ENCODE measurements at places on chromosomes 13 and 19.

- DNase-seq = no peak
These were observed at the start of gene YJEFN3 for GRCh38 chr19:19528721-19529490. Gene YJEFN3, plus strand, starts transcription at chr19:19528911. Its CDS starts 22 bp downstream, at chr19:19528933.

DNA sequence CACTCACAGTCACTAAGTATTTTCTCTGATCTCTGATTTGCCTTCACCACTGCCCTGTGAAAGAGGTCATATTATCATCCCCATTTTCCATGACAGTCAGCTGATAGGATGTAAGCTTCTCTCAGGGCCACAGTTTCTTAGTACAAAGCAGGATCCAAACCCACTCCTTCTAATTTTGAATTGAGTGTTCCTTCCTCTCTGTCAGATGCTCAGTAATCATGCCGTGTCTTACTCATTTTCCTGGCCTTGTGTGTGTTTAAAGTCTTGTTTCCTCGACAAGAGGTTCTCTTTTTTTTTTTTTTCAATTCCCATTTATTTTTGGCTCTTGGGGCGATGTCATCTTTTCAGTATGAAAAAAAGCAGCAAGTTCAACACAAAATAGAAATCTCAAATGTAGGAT lies 72.3 kb downstream of the NAA16 start:
- no peak for DNase-seq

- DNase-seq = no peak
These were observed 12.3 kb upstream of the ARL11 start for GRCh38 chr13:49615836-49616675.

- no peak for DNase-seq
These were observed 147.9 kb downstream of the PAN3 start for GRCh38 chr13:28286263-28286662.

- no peak for DNase-seq
These were observed 13.4 kb downstream of the ITGBL1 start for GRCh38 chr13:101465877-101466276.

DNA sequence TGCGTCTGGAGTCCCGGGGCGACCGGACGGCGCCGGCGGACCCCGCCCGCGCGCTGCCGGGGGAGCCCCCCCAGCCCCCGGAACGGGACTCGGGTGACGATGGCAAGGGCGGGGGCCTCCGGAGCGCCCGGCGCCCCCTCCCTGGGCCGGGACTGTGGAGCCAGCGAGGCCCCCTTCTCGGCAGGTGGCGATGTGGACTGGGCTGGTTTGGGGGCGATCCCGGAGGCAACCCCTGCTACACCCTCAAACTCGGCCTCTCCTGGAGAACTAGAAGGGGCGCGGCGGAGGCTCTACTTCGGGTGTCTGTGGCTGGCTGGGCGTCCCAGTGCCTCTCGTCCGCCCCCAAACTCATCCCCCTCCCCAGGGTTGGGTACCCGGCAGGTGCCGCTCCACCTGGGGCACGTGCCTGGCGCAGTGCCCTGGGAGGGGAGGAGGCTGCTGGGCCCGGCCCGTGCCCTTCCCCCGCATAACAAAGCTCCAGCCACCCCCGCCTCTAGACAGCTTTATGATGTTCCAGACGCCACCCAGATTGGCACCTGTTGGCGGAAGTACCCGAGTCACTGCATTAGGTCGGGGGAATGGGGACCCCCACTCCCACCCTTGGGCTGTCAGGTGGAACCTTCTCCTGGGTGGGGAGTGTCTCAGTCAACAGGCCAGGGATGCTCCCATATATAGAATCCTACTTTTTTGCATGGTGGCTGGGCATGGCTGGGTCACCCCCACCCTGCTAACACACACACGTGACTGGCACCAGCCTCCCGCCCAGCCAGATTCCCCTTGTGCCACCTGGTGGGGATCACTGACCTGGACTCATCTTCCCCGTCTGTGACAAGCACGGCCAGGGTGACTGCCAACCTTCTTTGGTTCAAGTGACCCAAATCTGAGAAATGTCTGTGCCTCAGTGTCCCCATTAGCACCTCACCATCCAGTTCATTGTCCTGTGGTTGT lies 722 bp downstream of the PKN1 start:
- DNase-seq = no peak

- DNase-seq = no peak
These were observed 145.1 kb upstream of the ZNF536 start for GRCh38 chr19:30227012-30227621.

DNA sequence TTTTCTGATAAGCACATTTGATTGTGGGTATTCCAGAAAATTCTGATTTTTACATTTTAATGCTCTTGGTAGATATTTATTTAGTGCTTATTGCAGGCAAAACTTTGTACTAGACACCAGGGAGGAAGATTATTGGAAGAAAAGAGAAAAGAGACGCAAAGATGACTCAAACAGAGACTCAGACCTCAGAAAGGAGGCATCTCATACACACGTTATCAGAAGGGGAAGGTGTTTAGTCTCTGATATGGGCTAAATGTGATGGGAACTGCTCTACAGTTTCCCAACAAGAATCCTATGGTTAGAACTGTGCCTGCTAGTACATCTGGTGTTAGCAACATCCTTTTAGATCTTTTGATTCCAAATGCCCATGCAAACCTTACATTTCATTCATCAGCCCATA lies 245.6 kb downstream of the KLF5 start:
- DNase-seq = no peak

DNA sequence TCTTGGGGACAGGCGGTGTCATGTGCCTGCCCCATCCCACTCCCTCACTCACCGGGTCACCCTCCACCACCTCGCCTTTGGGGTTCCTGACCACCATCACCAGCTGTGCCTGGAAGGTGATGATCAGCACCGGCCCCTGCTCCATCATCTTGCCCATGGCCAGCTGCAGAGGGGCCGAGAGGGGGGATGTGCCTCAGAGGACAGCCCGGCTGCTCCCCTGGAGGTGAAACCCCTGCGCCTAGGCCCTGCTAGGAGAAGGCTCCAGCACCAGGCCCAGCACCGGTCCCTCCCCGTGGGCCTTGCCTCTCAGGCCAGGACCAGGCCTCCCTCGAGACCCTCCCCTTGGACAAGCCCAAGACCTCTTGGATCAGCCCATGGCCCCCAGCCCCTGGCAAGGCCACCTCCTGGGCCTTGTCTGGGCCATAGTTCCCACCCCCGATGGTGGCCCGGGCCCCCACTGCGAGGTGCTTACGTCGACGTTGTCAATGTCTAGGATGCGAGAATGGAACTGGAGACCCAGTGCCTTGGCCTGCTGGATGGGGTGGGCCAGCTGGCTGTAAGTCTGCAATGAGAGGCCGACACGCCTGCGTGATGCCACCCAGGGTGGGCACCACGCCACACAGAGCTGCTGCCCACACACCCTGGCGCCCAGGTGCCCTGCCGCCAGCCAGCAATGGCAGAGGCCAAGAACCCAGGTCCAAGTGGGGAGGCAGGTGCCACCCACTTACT lies 1.8 kb upstream of the CTXN1 start:
- no peak for DNase-seq

DNA sequence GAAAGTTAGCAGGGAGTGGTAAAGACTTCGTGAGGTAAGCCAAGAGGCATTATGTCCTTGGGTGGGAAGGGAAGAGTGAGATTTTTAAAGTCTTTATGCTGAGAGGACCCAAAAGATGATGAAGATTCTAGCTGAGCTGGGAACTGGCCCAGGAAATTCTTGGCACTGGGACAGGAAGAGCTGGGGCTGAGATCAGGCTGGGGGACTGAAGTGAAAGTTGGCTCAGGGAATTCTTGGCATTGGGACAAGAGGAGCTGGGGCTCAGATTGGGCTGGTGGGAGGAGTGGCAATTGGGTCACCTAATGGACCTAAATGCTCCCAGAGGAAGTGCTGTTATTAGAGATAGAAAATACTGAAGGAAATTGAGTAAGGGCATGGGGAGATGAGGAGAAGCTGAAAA lies 8.8 kb downstream of the SCEL start:
- no peak for DNase-seq

DNA sequence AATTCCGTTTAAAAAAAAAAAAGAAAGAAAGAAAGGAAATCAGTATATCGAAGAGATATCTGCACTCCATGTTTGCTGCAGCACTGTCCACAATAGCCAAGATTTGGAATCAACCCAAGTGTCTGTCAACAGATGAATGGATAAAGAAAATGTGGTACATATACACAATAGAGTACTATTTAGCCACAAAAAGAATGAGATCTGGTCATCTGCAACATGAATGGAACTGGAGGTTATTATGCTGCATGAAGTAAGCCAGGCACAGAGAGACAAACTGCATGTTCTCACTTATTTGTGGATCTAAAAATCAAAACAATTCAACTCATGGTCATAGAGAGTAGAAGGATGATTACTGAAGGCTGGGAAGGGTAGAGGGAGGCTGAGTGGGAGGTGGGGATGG lies 16.3 kb downstream of the ZNF565 start:
- no peak for DNase-seq

GRCh38 chr13:66014771-66015170 lies 1215.4 kb downstream of the PCDH9 start:
- DNase-seq = no peak

- DNase-seq = no peak
These were observed 67.2 kb upstream of the FNDC3A start for GRCh38 chr13:48908381-48909055.

GRCh38 chr19:46732966-46733689 lies 12.7 kb upstream of the FKRP start:
- DNase-seq = no peak

- no peak for DNase-seq
These were observed 11.4 kb downstream of the ALOX5AP start for GRCh38 chr13:30746791-30747190.

- peak; percentile 33 for DNase-seq
These were observed 228.2 kb downstream of the PCDH20 start for GRCh38 chr13:61187471-61187870.

DNA sequence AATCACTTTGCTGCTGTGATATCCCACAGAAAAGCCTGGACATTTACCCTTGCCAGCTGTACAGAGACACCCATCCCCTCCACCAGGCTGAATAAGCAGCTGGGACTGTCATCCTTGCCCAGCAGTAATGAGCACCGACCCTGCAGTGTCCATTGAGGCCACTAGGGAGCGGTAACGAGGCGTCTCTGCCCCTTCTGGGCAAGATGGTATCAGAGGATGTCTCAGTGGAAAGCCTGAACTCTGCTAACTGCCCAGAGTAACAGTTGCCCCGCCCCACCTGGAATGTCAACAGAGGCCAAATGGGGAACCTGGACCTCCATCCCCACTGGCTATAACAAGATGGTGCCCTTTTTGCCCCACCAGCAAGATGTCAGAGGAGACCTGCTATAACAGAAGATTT lies 22.8 kb upstream of the CEACAM20 start:
- no peak for DNase-seq

- no peak for DNase-seq
These were observed 802 bp downstream of the BCAM start for GRCh38 chr19:44809577-44810233.

DNA sequence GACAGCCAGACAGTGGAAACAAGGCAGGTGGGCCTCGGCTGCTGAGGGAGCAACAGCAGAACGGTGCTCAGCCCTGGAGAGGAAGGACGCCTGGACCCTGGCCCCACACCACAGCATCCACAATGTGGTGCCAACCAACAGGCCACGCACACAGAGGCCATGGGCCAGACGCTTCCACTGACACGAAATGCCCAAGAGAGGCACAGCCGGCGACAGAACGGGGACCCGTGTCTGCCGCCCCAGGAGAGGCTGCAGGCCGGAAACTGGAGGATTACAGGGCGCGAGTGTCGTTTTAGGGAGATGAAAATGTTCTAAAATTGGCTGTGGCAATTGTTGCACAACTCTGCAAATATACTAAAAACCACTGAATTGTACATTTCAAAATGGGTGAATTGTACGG lies 69.7 kb downstream of the RASA3 start:
- no peak for DNase-seq

DNA sequence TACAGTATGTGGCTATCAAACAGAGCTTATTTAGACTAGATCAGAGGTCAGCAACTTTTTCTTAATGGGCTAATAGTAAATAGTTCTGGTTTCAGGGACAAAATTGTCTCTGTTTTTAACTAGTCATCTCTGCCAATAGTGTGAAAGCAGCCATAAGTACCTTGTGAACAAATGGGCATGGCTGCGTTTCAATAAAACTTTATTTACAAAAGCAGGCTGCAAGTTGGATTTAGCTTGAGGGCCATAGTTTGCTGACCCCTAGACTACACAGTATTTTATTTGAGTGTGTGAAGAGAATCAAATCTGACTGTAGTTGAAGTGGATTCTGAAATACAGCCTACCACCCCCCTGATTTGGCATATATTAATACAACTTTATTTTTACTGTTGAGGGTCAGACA lies 75.6 kb downstream of the SCEL start:
- DNase-seq = no peak

DNA sequence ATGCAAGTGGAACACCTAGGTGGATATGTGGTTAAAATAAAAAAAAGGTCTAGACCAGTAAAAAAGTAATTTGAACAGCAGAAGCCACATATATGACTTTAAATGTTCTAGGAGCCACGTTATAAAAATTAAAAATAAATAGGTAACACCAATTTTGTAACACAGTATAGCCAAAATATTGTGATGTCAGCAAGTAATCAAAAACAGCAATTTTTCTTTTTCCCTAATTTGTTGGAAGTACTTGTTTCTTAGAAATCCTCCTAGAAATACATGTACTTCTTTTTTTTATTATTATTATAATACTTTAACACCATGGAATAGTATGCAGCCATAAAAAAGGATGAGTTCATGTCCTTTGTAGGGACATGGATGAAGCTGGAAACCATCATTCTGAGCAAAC lies 25.7 kb upstream of the C1QTNF9B start:
- no peak for DNase-seq

DNA sequence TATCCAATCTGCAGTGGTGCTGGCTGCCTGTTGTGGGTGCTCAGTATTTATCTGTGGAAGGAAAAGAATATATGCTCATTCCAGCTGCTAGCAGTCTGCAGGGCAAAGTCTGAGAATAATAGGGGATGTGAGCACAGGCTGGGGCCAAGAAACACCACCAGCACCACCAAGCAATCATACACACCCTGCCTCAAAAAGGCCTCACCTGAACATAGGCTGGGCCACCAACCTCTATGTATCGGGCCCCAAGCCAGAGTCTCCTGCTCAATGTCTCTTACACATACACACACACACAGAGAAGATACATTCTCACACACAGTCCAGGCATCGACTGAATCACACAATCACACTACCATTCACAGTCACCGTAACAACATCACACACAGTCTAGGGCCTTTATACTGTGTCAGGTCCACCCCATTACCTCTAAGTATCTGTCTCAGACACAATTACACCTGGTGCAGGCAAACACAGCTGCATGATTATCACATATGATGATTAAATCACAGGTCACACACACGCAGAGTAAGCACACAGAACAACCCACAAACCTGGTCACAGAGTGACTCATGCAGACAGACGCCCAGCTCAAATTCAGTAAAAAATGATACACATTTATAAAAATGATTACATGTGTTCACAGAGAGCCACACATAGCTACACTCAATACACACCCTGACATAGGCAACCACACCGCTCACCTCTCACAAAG lies 1.3 kb upstream of the ZSCAN22 start:
- DNase-seq = no peak

DNA sequence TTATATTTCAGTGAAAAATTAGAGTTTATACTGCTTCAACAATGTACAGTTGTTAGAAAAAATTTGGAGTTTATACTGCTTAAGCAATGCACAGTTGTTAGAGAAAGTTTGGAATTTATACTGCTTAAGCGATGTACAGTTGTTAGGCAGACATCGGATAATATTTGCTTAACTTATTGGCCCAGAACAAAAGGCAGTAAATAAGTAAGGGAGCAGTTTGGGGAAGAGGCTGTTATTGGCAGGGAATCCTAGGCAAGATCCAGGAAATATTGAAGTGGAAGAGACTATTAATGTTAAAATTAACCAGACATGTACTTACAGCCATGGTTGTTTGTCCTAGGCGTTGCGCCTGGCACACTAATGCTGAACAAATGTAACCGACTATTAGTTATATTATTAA lies 166.9 kb downstream of the GPC5 start:
- peak; percentile 52 for DNase-seq

- DNase-seq = no peak
These were observed 33.9 kb upstream of the RANBP3 start for GRCh38 chr19:6011794-6012193.
